ENCODE measurements at places on chromosomes 5 and 9. TPM values are rescaled to one million over a fixed set of nuclear protein-coding genes. Genes with fewer than 3 reads are reported as not detected.

- no peak for DNase-seq
Observed at GRCh38 chr5:177426566-177427210, at the start of gene GRK6. Gene GRK6, plus strand, starts transcription at chr5:177426676. Its CDS starts 170 bp downstream, at chr5:177426846.

GRCh38 chr9:74117731-74118130 is 379.4 kb upstream of the RORB start:
- DNase-seq = no peak

Gene COQ4
- total RNA-seq = 39.6 TPM

Gene IRX2
- not detected for total RNA-seq

DNA sequence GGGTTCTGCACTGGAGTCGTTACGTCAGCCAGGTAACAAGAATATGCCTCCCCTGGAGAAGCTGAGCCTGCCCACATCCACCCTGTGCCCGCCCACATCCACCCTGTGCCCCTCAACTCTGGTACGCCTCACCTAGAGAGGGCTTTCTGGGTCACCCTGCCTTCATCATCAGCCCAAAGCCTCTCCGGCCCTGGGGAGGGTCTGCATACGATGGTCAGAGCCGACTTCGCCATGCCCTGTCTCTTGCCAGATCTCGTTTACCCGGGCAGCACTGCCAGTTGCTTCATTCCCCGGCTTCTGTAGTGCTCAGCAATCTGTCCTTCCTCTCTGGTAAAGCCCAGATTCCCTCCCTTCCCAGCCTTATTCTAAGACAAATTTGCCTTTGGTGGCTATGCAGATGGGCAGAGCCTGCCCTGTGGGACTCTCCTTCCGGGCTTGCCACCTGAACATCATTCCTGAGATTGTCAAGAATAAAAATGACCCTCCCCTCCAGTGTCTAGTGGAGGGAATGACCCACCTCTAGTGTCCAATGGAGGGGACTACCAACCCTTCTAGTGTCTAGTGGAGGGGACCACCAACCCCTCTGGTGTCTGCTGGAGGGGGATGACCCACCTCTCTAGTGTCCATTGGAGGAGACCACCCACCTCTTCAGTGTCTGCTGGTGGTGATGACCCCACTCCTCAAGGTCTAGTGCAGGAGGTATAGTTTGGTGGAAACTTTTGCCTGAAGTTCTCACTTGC is 3.4 kb downstream of the PLEKHG4B start:
- no peak for DNase-seq

DNA sequence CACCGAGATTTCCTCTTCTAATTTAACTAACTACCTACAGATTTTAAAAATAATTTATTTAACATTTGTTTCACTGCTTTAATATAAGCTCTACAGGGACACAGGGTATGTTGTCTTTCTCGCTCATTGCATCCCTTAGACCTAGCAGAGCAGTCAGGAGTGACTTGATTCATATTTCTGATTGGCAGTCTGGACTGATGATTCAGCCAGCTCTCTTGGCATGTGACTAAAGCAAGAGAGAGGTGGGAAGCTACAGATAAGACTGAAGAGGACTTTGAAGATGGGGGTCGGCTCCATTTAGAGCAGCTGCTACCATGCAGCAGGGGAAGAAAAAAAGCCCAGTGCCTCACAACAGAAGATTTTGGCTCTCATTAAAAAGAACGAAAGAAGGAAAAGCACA is 173.4 kb upstream of the STK32A start:
- no peak for DNase-seq

DNA sequence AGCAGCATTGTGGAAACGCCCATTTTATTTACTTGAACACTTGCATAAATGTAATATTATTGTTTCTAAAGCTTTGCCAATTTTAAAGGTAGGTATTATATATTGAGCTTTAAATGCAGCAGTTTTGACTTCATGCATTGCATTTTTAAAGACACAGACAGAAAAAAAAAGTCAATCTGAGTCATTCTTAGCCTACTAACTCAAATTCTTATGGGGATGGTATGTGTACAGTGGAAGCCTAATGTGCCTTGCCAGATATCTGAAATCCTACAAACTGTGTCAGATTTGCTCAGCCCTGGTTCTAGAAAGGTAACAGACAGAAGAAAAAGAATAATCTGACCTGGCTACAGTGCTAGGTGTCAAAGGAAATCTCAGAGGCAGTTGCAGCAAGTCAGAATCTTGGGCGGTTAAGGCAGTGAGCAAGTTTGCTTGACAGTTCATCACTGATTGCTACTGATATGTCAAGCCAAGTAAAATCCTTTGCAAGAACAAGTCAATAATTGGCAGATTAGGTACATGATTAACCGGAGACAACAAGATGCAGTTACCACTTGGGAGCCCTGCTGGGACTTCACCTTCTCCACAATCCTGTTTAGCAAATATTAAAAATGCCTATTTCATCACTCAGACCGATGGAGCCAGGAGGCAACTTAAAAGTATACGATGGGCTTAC is 224.8 kb upstream of the WWC1 start:
- no peak for DNase-seq

- DNase-seq = no peak
Observed at GRCh38 chr9:124321935-124322334, 64.2 kb downstream of the NEK6 start.

DNA sequence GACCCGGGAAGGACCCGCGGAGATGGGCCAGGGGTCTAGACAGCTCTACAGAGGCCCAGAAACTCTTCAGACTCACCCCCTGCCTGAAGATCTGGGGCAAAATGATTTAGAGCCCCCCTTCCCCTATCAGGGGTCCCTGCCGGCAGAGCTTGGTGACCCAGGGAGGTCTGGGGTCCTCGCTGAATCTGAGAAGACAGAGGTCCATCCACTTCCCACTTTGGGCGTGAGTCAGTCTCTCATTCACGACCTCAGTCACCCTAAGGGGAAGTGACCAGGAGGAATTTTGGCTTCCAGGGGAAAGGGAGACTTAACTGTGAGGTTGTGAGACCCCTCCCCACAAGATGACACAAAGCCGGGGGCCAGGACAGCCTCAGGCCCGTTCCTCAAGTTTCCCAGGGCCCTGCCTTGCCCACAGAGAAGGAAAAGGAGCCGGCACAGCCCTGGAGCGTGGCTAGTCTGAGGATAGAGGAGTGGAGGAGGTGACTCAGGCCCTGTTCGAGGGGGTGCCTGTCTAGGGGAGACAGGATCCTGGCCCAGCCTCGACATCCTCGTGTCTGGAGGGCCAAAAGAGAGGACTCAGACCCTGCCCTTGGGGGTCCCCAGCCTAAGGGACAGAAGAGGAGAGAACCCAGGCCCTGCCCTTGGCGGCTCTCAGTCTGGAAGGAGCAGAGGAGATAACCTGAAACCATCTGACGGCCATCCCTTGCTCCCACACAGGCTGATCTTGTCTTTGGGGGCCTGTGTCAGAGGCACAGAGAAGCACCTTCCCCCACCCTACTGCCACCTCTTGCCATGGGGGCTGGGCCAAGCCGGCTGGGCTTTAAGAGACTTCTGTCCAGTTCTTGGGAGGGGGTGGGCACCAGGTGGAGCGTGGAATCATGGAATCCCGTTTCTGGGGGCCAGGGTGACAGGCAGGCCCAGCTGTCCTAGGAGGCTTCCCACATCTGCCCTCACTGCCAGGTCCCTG is 889 bp downstream of the PDLIM4 start:
- no peak for DNase-seq

Gene SAXO1
- total RNA-seq = under 0.01 TPM

Gene F12
- 7.3 TPM for total RNA-seq

DNA sequence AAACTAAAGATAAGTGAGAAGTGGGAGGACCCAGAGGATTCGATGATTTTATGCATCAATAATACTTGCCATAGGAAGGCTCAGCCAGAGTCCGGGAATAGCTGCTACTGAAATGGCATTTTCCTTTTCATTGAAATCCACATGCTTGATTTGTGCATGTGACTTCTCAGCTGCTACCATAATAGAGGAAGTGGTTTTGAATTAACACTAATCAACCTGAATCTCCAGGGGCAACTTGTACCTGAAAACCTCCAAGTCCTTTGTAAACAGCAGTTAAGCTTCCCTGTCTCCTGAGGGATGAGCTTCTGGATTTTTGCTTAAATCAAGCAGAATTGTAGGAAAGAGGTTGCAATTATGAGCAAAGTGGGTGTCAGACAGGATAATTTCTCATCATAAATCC is 124.9 kb downstream of the PPP2R2B start:
- DNase-seq = no peak

DNA sequence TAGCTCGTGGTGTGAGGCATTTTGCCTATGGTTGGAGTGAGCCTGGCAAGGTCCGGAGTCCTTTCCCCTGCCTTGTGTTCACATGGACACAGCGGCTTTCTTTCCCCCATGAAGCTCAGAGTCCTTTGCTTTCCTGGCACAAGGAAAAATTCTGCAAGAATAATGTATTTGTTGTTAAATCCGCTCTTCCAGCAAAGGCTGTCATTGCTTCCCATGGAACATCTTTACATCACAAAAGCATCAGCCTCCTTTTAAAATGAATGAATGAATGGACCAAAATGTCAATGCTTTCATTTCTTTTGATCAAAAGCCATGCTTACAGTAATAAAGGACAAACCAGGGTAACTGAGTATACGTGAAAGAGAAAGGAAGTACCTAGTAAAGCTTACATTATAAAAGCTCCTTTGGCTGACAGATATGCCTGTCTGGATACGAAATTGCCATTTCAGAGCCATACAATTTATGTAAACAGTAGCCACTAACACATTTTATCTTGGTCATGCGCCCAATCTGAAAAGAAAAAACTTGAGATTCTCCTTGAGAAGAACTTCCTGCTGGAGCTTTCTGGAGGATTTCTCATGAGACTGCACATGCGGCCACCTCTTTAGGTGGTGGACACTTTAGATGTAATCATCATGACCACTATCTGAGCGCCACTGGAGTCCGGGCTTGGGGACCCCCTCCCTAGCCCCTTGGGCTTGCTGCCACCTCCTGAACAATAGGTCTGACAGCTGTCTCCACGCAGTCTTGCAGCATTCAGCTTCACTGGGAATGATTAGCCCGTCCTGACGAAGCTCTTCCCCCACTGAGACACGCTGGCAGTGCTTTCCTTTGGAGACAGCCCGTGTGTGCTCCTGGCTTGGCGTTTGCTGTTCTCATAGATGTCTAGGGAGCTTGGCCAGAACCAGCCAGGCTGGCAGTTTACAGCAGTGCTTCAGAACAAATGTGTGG is 355.9 kb downstream of the ADAMTS6 start:
- DNase-seq = no peak

Gene CDX1
- not detected for total RNA-seq

DNA sequence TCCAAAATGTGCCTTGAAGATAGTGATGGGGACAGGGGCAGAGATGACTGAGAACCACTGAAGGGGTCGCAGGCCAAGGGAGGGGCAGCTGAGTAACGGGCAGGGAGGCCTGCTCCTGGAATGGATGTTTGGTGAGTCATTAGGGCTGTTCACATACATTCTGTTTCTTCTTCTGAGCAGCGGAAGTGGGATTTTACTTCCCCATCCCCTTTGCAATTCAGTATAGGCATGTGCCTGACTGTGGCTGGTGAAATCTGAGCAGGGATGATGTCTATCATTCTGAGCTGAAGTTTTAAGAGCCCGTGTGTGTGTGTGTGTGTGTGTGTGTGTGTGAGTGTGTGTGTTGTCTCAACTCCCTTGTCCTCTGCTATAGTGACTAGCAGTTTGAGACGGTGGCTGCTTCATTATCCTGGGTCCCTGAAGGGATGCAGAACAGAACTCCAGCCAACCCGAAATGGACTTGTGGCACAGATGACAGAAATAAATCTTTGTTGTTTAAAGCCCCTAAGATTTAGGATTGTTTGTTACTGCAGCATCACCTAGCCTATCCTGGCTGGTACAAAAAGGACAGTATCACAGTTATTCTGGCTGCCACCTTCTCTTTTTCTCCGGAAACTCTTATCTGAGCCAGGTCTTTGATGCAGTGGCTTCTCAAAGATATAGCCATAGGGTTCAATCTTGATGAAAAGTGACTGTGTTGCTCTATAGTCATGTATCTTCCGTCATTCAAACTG is 29.2 kb upstream of the TGFBI start:
- DNase-seq = peak; percentile 69

- no peak for DNase-seq
Observed at GRCh38 chr9:94804316-94804715, 77.8 kb downstream of the AOPEP start.

DNA sequence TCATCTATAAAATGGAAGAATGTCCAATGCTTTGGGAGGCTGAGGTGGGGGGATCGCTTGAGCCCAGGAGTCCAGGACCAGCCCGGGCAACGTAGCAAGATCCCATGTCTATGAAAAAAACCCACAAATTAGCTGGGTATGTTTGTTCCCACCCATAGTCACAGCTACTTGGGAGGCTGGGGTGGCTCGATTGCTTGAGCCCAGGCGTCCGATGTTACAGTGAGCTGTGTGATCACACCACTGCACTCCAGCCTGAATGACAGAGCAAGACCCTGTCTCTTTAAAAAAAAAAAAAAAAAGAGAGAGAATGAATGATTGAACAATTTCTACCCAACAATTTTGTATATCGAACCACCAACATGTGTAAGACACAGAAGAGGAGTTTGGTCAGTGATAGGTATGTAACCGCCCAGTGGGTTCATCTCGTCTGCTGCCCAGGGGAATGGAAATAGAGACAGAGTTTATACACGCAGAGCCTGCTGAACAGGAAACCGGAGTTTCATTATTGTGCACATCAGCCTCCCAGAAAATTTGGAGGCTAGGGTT is 26.2 kb upstream of the ERGIC1 start:
- DNase-seq = no peak

DNA sequence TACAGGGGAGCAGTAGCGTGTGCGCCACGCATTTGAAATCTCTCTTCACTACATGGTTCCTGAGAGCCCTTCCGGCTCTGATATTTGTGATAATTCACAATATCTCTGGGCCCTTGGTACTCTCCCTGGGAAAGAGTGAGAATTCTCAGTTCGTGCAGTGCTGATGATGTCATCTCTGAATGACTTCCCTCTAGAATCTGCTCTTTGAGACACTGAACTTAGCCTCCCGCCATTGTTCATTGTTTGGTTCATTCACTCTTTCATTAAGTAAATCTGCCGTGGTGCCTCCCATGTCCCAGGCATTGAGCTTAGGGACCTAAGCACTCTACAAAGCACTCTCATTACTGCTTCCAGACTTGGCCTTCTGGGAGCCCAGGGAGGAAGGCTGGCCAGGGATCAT is 94.0 kb downstream of the PPARGC1B start:
- no peak for DNase-seq

DNA sequence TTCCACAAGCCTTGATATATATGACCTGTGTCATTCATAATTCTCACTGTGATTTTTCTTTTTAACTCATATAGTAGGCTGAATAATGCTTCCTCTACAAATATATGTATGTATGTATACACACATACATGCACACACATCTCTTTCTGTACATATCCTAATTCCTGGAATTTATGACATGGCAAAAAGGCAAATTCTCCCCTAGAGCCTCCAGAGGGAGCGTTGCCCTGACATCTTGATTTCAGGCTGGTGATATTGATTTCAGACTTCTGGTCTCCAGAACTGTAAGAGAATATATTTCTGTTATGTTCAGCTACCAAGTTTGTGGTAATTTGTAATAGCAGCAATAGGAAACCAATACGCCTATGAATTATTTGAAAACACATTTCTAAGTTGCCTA is 166.6 kb upstream of the GAS1 start:
- no peak for DNase-seq

DNA sequence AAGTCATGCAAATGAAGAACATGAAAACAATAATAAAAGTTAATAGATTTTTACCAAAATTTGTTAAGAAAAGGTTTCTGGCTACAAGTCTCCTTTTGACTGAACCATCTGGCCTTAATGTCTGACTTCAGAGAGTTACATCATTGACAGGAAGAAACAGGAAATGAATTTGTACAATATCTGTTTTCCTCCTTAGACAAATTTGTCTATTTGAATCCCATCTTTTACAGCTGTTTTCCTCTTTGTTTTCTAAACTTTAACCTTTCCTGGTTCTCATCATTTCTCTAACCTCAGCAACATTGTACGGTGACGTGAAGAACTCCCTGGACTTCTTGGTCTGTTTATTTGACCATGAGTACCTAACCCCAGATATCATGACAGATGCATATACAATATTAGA is 567.5 kb upstream of the RIOK2 start:
- DNase-seq = no peak

All from H4 (cell line).